ENCODE measurements at places on chromosomes 4 and X.

DNA sequence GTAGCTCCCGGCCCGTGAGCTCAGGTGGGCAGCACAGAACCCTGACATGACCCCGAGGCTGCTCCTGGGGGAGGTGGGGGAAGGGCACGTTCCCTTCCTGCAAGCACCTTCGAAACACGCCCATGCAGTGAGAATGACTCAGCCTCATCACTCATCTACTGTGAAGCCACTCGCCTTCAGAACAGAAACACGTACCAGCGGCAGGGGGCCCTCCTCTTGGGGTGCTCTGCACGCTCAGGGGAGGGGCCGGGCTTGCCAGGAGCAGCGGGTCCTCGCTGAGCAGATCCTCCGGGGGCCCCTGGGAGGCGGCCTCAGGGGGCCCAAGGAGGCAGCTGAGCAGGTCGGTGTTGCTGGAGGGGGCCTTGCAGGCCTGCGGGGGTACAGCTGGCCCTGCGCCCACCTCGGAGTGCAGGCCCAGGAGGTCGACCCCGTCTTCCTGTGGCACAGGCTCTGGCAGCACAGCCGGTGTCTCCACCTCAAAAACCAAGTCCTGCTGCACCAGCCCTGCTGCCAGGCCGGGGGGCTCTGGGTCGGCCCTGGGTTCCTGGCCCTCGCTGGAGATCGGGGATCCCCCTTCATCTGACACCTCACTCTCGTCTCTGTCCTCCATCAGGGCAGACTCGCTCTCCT is 40.9 kb upstream of the CPLX1 start:
- no peaks in the 10 kb centered on the region for H3K4me1 ChIP-seq
- DNase-seq = no peak
- H3K27me3 ChIP-seq = no peaks in the 10 kb centered on the region
- H3K4me3 ChIP-seq = no peak overlapping the region

DNA sequence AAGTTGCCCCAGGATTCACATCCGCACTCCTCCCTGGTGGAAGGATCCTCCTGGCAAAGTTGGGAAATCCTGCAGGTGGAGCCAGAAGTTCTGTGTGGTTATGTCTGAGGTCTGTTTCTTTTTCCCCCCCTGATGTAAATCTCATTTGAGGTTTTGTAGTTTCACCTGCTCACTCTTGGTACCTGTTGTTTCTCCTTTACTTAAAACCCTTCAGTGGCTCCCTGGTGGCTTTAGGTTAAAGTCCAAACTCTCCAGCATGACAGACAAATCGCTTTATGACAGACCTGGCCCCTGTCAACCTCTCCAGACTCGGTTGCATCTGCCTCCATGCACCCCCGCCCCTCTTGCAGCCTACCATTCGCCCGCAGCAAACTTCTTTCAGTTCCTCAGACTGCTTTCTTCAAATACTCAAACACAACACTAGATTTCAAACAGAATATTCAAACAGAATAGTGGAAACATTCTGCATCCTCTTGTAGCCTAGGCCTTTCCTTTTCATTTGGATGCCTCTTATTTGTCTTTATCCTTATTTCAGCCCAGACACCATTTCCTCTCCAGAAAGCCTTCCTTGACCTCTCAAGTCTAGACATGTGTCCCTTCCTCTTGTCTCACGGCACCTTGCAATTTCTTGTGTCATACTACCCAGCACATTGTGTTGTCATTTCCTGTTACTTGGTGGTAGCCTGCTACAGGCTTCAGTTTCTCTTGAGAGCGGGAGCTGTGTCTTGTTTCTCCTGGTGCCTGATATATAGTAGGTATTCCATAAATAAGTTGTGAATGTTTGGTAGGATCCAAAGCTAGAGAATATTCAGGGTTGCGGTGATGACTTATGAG is 24.8 kb downstream of the IL13RA1 start:
- no peaks in the 10 kb centered on the region for H3K36me3 ChIP-seq
- no peak overlapping the region for H3K27ac ChIP-seq
- no peak overlapping the region for H3K4me3 ChIP-seq
- no peak for DNase-seq

DNA sequence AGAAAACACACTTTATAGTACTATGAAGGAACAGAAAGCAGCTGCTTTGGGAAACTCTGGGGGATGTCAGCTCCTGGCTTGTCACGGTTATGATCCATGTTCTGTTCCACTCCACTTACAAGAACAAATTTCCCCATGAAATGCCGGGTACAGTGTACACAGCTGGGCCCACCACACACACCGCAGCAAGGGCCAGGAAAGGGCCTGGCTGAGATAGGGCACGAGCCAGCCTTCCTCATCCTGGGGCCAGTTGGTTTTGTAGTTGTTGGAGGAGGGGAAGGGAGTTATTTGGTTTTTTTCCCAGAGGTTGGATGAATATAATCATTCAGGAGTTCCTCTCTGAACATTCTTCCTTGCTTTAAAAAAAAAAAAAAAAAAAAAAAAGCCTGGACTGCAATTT is 56.8 kb downstream of the SEPSECS start:
- no peaks in the 10 kb centered on the region for H3K4me1 ChIP-seq
- no peak overlapping the region for H3K4me3 ChIP-seq
- no peaks in the 10 kb centered on the region for H3K36me3 ChIP-seq
- DNase-seq = no peak
- H3K27me3 ChIP-seq = no peaks in the 10 kb centered on the region
- no peak overlapping the region for H3K27ac ChIP-seq

GRCh38 chr4:141768954-141769353 is 132.6 kb downstream of the IL15 start:
- no peak overlapping the region for H3K27ac ChIP-seq
- peaks cover 7% of the 10 kb centered on the region for H3K4me1 ChIP-seq
- no peaks in the 10 kb centered on the region for H3K27me3 ChIP-seq
- no peak overlapping the region for H3K4me3 ChIP-seq
- no peaks in the 10 kb centered on the region for H3K36me3 ChIP-seq

DNA sequence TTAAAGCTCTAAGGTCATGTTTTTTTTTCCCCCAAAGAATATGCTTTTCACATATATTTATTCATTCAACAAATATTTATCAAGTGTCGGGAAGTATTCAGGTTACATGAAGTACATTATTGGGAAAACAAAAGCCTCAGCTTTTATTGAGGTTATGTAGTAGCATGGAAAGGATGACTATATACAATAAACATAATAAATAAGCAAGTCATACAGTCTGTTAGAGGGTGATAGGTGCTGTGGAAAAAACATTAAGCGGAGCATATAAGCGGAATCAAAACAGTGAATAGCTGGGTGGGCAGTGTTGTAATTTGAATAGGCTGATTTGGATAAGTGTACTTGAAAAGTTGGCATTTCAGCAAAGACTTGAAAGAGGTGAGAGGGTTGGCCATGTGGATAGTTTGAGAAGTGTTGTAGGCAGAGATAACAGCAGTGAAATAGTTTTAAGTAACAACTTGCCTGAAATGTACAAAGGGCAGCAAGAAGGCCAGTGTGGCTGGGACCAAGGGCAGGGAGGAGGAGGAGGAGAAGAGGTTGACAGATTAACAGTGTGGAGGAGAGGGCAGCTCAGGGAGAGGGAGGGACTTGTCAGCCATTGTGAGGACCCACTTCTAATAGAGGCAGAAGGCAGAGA is 558.7 kb downstream of the SPRY1 start:
- H3K27me3 ChIP-seq = no peaks in the 10 kb centered on the region
- no peaks in the 10 kb centered on the region for H3K4me1 ChIP-seq
- no peak overlapping the region for H3K4me3 ChIP-seq
- DNase-seq = no peak
- H3K36me3 ChIP-seq = no peaks in the 10 kb centered on the region
- no peak overlapping the region for H3K27ac ChIP-seq

- no peaks in the 10 kb centered on the region for H3K36me3 ChIP-seq
- DNase-seq = no peak
- H3K27me3 ChIP-seq = no peaks in the 10 kb centered on the region
- no peaks in the 10 kb centered on the region for H3K4me1 ChIP-seq
- H3K27ac ChIP-seq = no peak overlapping the region
Observed at GRCh38 chrX:2514131-2514530, 13.4 kb upstream of the DHRSX start.

- H3K4me3 ChIP-seq = no peak overlapping the region
- no peak overlapping the region for H3K27ac ChIP-seq
- no peaks in the 10 kb centered on the region for H3K27me3 ChIP-seq
- DNase-seq = no peak
Observed at GRCh38 chr4:151895671-151896070, 134.9 kb upstream of the GATB start.

GRCh38 chr4:40594261-40595178 is 35.1 kb downstream of the RBM47 start:
- H3K27me3 ChIP-seq = no peaks in the 10 kb centered on the region
- DNase-seq = no peak
- H3K4me3 ChIP-seq = no peak overlapping the region
- no peaks in the 10 kb centered on the region for H3K4me1 ChIP-seq

DNA sequence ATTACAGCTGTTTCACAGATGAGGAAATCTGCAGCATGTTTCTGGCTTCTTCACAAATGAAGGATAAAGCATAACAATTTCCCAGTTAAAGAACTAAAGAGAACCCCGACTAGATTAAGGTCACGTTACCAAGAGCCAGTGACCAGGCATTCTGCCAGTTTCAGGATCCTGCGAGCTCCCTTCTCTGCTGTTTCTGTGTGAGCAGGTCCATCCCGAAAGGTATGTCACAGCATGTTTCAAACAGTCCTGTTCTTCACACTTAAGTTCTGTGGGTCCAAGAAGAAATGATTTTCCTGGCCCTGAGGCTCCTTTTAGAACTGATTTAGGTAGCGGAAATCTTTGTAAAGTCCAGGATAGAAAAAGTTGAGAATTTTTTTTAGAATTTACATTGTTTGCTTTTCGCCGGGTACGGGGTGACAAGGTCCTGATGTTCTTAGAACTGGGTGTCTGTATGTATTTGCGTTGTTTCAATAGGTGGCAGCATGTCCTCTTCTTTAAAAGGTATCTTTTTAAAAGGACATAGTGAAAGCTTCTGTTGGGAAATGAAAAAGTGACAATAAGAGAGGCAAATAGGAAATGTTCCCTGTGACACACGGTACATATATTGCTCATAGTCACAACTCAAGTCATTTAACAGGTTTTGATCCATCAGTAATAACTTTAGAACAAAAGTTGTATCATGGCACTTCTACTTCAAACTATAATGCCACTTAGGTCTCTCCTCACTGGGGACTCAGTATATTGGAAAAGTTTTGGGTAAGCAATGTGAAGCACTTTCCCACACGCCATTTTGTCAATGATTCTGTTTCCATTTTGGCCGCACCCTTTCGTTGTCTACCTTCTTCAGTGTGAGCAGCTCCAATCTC is 18.4 kb downstream of the IL21 start:
- no peaks in the 10 kb centered on the region for H3K36me3 ChIP-seq
- no peaks in the 10 kb centered on the region for H3K27me3 ChIP-seq
- no peak for DNase-seq
- H3K4me1 ChIP-seq = no peaks in the 10 kb centered on the region
- no peak overlapping the region for H3K27ac ChIP-seq
- no peak overlapping the region for H3K4me3 ChIP-seq

GRCh38 chrX:108582151-108582550 is 142.5 kb downstream of the COL4A5 start:
- no peak overlapping the region for H3K4me3 ChIP-seq
- no peaks in the 10 kb centered on the region for H3K36me3 ChIP-seq
- no peak for DNase-seq
- no peak overlapping the region for H3K27ac ChIP-seq
- no peaks in the 10 kb centered on the region for H3K4me1 ChIP-seq

DNA sequence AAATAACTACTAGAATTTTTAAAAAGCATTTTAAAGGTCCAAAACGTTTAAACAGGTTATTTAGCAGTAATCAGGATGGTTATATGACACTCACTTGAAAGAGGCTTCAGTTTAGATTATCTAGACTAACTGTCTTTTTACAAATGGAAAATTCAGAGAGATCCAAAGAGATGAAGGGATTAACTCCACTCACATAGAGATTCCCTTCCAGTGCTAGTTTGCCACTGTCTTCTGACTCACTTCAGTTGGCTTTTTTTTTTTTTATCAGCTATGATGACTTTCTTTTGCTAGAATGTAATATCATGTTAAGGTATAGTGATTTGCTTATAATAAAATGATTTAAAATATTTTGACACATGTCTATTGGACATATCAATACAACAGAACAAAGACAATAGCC is 43.8 kb downstream of the GALNT7 start:
- no peaks in the 10 kb centered on the region for H3K36me3 ChIP-seq
- H3K4me1 ChIP-seq = no peaks in the 10 kb centered on the region

GRCh38 chr4:77600521-77601451 is 4.8 kb upstream of the CXCL13 start:
- H3K4me1 ChIP-seq = no peaks in the 10 kb centered on the region
- H3K4me3 ChIP-seq = no peak overlapping the region
- DNase-seq = peak; percentile 21
- H3K36me3 ChIP-seq = no peaks in the 10 kb centered on the region
- H3K27ac ChIP-seq = no peak overlapping the region
